CD4-positive, alpha-beta T cell treated with Interleukin-21 for 1 hour (primary cell): ENCODE measurements at places on chromosomes 16 and 17.
A peak's percentile ranks its signal among the peaks of the same experiment; 100 is the strongest.

DNA sequence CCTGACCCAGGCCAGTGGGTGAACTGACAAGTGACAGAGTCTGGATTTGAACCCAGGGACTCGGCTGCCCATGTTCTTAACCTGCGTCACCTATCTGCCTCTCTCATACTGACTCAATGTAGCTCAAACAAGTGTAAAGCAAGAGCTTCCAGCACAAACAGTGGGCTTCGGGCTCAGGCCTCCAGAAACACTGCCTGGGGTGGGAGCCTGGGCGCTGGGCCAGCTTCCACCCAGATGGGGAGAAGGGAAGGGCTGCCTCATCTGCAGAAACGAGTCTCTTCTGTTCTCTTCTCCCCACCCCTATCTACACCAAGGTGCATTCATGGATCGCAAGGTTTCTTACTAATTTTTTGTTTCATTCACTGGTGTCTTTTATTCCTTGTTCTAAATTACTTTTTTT is 1.3 kb downstream of the CDRT4 start:
- no peak for DNase-seq

DNA sequence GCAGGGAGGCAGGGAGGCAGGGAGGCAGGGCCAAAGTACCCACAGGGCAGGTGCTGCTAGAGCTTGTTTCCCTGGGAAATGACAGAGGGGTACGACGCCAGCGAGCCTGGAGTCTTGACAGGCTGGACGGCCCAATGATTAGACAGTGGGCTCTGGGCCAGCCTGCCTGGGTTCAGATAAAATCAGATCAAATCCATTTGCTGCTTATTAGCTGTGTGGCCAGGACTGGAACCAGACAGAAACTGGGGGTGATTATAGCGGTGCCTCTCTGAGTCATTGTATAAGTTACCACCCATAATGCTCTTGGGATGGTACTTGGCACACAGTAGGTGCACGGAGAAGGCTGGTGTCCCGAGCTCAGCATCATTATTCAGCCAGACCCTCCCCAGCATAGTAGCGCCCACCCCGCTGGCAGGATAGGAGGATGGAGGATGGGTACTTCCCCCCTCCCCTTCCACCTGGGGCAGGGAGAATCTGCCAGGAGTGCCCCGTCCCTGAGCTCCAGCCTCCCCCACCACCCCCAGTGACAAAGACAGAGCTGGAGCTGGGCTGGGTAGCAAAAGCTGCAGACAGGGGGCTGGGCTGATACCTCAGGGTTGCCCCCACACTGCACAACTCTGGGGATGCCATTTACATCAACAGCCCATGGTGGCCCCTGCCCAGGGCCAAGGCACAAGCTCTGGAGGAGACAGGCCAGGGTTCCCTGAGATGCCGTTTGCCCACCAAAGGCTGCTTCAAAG is 77.6 kb upstream of the TNRC6C start:
- no peak for DNase-seq

DNA sequence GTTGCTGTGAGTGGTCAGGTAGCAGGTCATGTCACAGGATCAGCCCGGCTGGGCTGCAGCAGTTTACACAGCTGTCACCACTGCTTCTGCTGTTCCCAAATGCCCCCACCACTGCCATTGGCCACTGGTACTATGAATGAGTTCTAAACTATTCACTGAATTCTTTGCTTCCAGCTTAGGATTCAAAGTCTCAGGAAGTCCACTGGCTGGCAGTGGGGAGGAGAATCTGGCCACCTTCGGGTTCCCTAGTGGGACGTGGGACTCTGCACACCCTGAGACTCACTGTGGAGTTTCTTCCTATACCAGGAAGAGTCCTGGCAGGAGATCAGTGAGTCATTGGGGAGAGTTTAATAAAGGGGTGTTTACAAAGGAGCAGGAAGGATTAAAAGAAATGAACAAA is 6.9 kb downstream of the MT1X start:
- DNase-seq = no peak

GRCh38 chr16:66265048-66265415 is 101.5 kb upstream of the CDH5 start:
- no peak for DNase-seq

DNA sequence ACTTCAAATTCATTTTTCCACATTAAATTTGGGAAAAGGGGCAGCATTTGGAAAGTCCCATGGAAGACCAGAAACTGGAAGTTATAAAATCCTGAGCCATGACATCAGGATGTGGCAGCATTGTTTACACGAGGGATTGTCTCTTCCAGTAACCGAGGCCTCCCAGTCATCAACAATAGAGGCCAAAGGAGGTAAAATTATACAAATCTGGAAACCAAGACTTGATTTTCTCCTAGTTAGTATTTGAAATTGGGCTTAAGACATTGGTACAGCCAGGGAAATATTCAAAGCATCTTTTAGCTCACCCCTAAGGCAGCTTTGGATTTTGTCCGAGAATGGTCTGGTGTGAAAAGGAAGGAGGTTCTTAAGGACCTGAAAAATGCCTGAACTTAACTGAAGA is 251.6 kb upstream of the FOXF1 start:
- DNase-seq = no peak

DNA sequence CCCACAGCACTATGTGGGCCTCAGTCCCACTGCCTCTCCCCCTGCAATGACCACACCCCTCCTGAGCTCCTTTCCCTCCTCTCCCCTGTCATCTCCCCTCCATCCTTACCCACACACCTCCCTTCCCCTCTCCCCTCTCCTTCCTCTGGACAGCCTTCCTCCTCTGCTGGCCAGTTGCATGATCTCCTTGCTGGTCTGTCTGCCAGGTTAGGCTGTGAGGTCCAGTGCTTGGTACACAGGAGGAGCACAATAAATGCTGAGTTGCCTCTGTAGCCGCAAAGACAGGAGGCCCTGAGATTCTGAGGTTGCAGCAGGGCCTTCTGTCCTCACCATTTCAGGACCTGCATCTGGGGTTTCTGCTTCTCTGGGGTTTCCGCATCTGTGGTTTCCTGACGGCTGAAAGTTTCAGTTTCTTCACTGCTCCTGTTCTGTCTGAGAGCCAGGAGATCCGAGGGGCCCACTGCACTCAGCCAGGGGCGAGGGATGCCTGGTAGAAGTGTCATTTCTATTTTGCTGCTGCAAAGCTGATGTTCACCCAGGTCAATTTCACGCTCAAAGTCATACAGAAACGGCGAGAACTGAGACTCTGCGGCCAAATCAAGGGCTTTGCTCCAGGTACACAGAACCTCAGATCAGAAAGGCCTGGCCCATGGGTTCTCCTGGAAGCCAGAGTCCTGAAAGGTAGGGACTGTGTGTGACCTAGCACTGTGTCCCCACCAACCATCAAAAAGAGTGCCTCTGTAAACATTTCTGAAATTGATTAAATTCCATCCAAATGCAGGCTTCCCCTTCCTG is 4.6 kb upstream of the SLC12A3 start:
- DNase-seq = peak; percentile 67

- DNase-seq = no peak
Measured at GRCh38 chr17:72813481-72813880, 279.0 kb downstream of the SLC39A11 start.

DNA sequence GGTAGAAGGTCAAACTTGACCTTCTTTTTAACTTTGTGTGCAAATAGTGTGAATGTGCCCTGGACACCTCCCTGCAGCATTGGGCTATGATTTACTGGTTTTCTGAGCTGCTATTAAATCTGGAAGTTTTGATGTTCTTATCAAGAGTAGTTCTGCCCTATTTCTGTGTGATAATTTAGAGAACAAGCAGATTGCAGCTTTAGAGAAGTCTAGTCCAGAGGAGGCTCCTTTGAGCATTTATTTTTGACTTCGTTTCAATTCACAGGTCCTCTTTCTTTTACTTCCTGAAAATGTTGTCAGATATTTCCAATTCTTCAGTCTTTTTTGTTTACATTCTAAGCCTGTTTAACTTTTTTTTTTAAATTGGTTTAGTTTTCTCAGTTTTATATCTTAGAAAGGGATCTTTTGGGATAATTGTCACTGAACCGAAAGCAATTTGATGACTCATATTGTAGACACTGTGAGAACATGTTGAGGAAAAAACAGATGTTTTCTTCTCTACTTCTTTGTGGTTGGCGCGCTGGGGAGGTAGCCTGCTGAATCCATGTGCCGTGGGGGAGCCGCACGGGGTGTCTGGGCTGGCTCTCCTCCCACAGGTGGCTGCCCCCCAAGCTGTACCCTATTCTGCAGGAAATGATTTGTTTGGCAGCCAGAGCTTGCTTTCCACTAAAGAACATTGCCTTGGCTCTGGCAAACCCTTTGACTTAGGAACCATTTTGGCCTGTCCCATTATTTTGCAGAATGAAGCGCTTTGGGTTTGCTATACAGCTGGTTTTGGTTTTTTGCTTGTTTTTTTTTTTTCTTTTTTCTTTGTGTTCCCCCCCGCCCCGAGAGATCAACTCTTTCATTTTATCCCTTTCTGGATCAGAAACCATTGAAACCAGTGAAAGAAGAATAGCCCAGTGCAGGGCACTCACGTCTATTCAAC is 53.4 kb downstream of the MFSD11 start:
- DNase-seq = peak; percentile 28

DNA sequence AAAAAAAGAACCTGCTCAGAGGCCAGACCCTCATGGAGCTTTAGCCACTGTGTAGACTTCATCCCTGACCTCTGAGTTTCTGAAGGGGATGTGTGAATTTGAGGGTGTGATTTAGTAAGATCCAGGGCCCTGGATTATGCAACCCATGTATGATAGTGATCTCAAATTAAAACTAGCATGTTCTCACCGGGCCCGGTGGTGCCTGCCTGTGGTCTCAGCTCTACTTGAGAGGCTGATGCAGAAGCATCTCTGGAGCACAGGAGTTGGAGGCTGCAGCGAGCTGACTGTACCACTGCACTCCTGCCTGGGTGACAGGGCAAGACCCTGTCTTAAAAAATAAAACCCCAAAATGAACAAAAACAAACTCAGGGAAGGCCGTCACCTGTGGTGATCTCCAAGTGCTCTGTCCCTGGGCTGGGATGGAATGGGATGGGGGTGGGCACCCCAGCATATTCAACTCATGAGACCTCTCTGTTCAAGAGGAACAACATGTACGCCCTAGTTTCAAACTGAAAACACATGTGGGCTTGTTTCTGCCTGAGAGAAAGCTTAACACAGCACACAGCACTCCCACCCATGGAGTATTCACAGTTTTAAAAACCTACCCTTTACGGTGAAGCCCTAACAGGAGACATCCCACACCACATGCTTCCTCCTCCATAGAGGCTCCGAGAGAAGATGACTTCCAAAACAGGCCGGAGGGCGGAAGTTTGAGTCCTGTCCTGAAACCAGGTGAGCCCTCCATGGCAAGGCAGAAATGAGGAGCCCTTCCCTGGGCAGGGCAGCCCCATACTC is 30.1 kb downstream of the GNPTG start:
- DNase-seq = no peak

DNA sequence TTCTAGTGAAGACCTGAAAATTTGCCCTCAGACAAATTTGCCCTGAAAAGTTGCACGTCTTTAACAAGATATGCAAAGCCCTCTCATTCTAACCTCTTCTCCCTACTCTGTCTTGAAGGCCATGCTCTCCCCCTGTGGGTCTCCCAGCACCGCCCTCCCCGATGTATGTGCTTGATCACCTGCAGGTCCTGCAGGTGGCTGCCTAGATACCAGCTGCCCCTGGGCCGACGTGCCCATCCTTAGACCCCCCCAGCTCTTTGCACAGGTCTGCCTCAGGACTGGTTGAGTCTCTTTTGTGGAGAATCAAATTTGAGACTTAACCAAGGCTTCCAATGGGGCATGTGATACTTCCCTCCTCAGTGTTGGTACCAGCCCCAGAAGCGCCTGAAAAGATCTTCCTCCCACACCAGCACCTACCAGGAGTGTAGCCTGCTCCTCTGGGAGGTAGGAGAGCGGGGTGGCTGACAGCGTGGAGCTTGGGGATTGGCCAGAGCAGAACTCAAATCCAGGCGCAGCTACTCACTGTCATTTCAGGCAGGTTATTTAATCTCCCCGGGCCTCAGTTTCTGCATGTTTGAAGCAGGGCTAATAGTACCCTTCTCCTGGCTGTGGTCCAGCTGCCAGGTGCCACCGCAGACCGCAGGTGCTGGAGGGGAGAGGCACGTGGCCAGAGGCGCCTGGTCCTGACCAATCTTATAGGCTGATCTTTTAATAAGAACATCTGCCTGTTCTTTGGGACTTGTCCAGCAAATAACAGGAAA is 4.5 kb upstream of the MRPL38 start:
- DNase-seq = no peak

- DNase-seq = no peak
Measured at GRCh38 chr17:57898487-57899311, 48.9 kb upstream of the MRPS23 start.

DNA sequence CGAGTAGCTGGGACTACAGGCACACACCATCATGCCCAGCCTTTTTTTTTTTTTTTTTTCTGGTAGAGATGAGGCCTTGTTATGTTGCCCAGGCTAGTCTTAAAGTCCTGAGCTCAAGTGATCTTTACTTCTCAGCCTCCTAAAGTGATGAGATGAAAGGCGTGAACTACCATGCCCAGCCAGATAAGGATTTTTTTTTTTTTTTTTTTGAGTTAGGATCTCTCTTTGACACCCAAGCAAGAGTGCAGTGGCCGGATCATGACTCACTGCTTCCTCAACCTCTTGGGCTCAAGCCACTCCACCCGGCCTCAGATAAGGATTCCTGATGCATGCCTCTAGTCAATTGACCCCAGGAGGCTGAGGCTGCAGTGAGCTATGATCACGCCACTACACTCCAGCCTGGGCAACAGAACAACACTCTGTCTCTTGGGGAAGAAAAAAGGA is 11.2 kb upstream of the PLEKHG4 start:
- no peak for DNase-seq

GRCh38 chr17:76266244-76266938 is 1.2 kb downstream of the UBALD2 start:
- DNase-seq = peak; percentile 49

DNA sequence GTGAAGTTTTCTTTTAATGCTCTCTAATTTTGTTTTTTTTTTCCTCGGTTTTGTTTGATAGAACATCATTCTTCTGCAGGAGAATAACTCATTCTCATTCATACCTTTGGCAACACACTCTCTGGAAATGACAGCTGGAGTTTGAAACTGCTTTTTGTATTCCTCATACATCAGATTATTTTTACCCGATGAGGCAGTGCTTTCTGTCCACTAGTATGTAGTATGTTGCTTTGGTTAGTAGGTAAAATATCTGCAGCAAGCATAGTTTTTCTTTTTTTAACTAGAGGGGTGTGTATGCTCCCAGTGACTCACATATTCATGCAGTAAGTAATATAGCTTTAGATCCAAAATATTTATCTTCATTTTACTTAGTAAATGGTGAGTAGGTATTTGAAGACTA is 6.4 kb downstream of the PRKCA start:
- no peak for DNase-seq

DNA sequence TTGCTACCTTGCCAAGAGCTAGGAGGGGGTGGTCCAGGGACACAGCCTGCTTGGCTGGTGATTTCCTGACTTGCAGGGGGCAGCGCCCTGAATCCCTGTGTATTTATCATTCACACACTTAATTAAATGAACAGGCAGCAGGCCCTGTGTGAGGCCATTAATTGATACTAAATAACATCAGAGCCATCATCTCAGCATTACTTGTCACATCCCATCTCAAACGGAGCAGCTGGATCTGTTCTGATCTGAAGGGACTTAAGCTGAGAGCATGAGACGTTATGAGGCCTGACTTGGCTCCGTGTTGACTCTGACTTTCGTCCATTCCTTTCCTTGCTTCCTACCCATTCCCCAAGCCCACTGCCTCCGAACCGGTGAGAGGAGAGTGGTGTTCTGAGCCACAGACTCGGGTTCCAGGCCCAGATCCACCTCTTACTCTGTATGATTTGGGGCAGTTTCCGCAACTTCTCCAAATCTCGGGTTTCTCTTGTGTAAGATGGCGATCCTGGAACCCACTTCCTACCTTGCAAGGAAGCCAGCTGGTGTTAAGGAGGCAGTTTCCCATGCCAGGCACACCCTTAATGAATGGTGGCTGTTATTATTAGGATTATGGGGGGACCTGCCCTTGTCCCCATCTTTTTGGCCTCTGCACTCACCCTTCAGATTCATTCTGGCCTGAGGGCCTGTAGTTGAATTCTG is 33.8 kb downstream of the CACNA1G start:
- DNase-seq = no peak
